ENCODE measurements at places on chromosomes 7 and 10.
A peak's percentile ranks its signal among the peaks of the same experiment; 100 is the strongest.

GRCh38 chr10:60237977-60238758 lies 151.5 kb downstream of the ANK3 start:
- DNase-seq, result peak; percentile 44

- no peak for DNase-seq
Measured at GRCh38 chr10:21910798-21911197, 92.7 kb downstream of the DNAJC1 start.

DNA sequence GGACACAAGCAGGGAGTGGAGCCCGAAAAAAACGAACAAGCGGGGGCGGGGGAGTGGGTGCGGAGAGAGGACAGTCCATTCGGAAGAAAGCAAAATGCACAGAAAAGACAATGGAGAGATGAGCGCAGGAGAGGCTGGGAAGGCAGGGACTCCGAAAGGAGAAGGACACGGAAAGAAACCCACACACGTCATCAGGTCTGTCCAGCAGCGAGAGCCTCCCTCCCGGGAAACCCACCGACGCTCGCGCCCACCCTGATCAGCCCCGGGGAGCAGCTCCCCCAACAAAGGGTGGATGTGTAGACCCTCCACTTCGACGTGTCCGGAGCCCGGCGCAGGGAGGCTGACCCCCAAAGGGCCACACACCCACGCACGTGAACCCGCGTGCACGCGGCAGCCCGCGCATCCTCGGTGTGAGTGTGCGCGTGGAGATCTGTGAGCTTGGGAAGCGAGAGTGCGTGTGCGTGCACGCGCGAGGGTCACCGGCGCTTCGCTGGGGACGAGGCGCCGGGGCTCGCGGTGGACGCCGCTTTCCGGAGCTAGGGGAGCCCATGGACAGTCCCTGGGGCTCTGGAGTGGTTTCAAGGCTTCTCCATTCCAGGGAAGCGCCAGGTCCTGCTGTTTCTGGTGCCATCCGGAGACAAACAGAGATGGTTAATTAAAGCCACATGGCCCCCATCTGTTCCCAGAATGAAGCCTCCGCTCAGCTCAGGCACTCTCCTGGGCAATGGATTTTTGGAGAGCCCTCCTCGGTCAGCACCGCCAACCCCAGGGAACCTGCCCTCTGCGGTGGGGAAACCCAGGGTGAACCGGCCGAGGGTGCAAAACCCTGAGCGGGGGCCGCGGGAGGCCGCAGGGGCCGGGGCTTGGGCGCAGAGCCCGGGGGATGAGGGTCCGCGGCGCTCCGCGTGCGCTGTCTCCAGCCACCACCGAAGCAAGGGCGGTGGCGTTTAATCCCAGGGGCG lies 916 bp downstream of the LAMB1 start:
- no peak for DNase-seq

GRCh38 chr7:3431306-3431705 lies 130.3 kb downstream of the SDK1 start:
- no peak for DNase-seq

- no peak for DNase-seq
Measured at GRCh38 chr7:123494193-123494796, 40.1 kb downstream of the IQUB start.

DNA sequence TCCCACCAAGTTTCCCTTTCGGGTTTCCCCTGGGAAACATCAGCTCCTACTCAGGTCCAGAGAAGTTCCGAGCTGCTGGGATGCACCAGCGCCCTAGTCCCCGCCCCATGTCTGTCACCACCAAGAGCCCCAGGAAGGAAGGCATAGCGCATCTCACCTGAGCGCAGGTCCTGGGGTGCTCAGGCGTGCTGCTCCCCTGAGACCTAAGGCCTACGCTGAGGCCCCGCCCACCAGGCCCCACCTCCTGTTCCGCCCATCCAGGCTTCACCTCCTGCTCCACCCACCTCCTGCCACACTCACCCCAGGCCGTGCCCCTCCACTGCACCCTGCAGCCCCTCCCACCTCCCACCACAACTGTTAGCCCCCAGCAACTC lies 1.2 kb upstream of the TFR2 start:
- peak; percentile 70 for DNase-seq
